ENCODE measurements at places on chromosomes 2 and 18.

GRCh38 chr2:19810148-19810547 lies 91.6 kb downstream of the TTC32 start:
- no peak overlapping the region for H3K27ac ChIP-seq
- peaks cover 12% of the 10 kb centered on the region for H3K27me3 ChIP-seq
- H3K4me1 ChIP-seq, result no peaks in the 10 kb centered on the region
- no peak for DNase-seq
- no peaks in the 10 kb centered on the region for H3K36me3 ChIP-seq
- H3K4me3 ChIP-seq, result no peak overlapping the region

DNA sequence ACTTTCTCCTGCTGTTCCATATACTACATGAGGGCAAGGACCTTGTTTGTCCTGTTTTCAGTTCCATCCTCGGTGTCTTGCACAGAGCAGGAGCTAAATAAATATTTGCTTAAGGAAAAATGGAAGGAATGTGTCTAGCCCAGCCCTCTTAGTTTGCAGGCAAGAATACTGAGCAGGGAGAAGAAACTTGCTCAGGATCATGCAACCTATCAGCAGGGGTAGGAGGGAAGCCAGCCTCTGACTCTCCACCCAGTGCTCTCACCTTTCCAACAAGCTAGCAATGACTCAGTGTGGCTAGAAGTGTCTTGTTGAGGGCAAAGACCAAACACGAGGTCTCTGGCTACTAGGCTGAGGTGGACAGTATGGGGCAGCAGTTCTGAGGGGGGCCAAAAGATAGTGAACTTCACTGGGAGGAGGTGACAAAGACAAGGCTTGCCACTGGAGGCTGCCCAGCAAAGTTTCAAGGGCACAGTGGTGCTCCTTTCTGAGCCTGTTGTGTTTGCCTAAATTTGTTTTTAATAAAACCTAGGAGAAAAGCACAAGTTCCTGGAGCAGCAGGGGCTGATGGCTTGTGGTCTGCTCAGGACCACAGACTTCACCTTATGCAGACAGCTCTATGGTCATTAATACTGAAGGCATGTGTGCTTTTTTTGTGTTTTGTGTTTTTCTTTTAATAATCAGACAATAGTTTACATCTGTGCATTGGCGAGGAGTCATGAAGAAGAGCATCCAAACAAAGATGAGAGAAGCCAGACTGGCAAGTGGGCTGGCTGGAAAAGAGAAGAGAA lies 49.1 kb upstream of the CTAGE1 start:
- H3K36me3 ChIP-seq, result no peaks in the 10 kb centered on the region
- no peak for DNase-seq
- H3K4me3 ChIP-seq, result no peak overlapping the region
- peak overlapping the region; percentile 80 for H3K27ac ChIP-seq
- peaks cover 21% of the 10 kb centered on the region for H3K4me1 ChIP-seq
- H3K27me3 ChIP-seq, result no peaks in the 10 kb centered on the region

- H3K27me3 ChIP-seq, result no peaks in the 10 kb centered on the region
- peaks cover 64% of the 10 kb centered on the region for H3K36me3 ChIP-seq
- H3K27ac ChIP-seq, result peak overlapping the region; percentile 81
- H3K4me3 ChIP-seq, result no peak overlapping the region
- no peak for DNase-seq
- peaks cover 37% of the 10 kb centered on the region for H3K4me1 ChIP-seq
Measured at GRCh38 chr2:197037863-197038398, 111.4 kb upstream of the PGAP1 start.

- H3K4me3 ChIP-seq, result no peak overlapping the region
- H3K27me3 ChIP-seq, result peaks cover 5% of the 10 kb centered on the region
- H3K4me1 ChIP-seq, result no peaks in the 10 kb centered on the region
- peaks cover 2% of the 10 kb centered on the region for H3K36me3 ChIP-seq
- DNase-seq, result no peak
- H3K27ac ChIP-seq, result no peak overlapping the region
Measured at GRCh38 chr2:11907190-11907589, 160.8 kb downstream of the LPIN1 start.

Data from effector memory CD8-positive, alpha-beta T cell (primary cell).